Lung microvascular endothelial cell (primary cell): ENCODE measurements at places on chromosomes 11 and 22. TPM values are rescaled to one million over a fixed set of nuclear protein-coding genes. Genes with fewer than 3 reads are reported as not detected.

Gene OR10A4
- total RNA-seq: not detected in 2 replicates

Gene KRTAP5-9
- total RNA-seq: not detected in 2 replicates

Gene CRKL
- 24.0 and 34.3 TPM in 2 replicates for total RNA-seq

Gene HOATZ
- total RNA-seq: not detected in 2 replicates

Gene EFEMP2
- 17.7 and 23.2 TPM in 2 replicates for total RNA-seq

Gene OR8G5
- not detected in 2 replicates for total RNA-seq

Gene FOSL1
- 0.99 and 3.1 TPM in 2 replicates for total RNA-seq

Gene IL18
- 0.22 TPM in 1 of 2 replicates, not detected in the other for total RNA-seq

Gene CDC45
- total RNA-seq: 3.0 and 12.2 TPM in 2 replicates

Gene IFITM10
- 0.44 and 1.2 TPM in 2 replicates for total RNA-seq

Gene SCGB1A1
- not detected in 2 replicates for total RNA-seq

Gene ISX
- not detected in 2 replicates for total RNA-seq

Gene SPTBN2
- 17.9 and 20.0 TPM in 2 replicates for total RNA-seq

Gene TRIM29
- total RNA-seq: not detected in 2 replicates

Gene MAPK8IP1
- 0.99 and 1.7 TPM in 2 replicates for total RNA-seq

Gene FGF19
- total RNA-seq: not detected in 2 replicates

Gene TEX12
- total RNA-seq: under 0.01 TPM in 1 of 2 replicates, not detected in the other

Gene USH1C
- not detected in 2 replicates for total RNA-seq

Gene CDC42BPG
- total RNA-seq: 0.22 and 0.79 TPM in 2 replicates

Gene MADD
- total RNA-seq: 16.3 and 21.0 TPM in 2 replicates

Gene KCNK4
- not detected in 2 replicates for total RNA-seq

Gene MRGPRX1
- total RNA-seq: not detected in 2 replicates

Gene OR51E2
- not detected in 2 replicates for total RNA-seq

Gene OR51G1
- total RNA-seq: not detected in 2 replicates

Gene TTLL12
- total RNA-seq: 13.3 and 19.6 TPM in 2 replicates

Gene SCGB1C1
- total RNA-seq: not detected in 2 replicates
